ENCODE measurements at places on chromosomes 6 and 20.
A peak's percentile ranks its signal among the peaks of the same experiment; 100 is the strongest.

DNA sequence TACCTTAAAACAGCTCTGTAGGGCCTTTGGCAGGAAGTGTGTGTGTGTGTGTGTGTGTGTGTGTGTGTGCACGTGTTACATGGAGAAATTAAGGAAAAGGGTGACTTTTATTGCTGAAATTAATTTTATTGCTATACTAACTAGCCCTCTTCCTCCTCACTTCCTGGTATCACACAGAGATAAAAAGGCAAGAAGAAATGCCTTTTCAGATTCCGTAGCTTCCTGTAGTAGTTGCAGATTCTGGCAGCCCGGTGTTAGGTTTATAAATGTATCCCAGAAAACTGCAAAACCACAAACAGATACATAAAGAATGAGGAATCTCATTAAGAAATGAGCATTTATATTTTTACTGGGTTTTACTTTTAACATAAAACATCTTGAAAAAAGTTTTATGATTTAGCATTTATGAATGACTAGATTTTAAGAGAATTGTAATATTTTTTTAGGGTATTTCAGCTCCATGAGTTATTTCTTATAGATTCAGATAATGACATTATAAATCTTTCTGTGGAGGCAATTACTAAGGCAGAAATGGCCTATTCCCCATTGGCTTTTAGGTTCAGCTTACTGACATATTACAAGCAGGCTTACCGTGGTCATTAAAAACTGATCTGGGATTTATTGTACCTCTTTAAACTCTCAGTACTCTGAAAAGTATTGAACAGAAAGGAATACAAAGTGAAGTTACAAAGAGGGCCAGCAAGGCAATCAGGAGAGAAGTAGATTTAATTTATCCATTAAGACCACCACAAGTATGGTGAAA is 249.1 kb upstream of the TSHZ2 start:
- no peak for DNase-seq

GRCh38 chr6:134240665-134241431 is 77.1 kb downstream of the SGK1 start:
- no peak for DNase-seq

DNA sequence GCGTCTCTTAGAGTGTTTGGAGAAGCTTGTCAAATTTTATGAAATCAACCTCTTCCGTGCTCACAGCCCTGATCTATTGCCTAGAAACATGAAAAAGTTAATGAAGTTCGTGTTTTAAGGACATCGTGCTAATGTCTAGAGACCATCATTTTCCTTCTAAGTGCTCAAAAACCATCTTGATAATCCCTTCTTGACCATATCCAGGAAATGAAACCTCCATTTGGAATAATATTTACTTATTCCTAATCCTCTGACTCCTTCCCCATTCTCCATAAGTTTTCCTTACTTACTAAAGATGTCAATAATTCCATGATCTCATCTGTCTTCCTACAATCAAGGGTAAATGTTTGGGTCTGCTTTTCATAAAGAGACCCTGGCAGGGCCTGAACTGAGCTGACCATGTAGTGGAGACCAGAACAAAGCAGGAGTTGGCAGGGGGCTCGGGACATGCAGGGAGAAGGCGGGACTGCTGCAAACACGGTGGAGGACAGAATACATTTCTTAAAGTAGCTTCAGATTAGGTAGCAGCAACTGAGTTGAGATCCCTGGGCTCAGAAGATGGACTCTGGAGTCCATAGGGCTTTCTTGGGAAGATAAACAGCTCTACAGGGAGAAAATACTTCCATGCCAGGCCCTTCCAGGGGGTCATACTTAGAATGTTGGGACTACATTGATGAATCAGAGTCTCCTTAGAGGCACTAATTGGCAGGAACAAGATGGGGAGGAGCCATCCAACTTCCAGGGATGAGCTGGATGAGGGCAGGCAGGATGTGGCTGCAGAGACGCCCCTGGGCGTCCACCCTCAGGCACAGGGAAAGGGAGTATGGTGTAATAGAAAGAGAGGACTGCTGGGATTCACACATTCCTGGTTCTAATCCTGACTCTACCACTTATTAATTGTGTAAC is 100.7 kb downstream of the RIN2 start:
- DNase-seq, result peak; percentile 90

DNA sequence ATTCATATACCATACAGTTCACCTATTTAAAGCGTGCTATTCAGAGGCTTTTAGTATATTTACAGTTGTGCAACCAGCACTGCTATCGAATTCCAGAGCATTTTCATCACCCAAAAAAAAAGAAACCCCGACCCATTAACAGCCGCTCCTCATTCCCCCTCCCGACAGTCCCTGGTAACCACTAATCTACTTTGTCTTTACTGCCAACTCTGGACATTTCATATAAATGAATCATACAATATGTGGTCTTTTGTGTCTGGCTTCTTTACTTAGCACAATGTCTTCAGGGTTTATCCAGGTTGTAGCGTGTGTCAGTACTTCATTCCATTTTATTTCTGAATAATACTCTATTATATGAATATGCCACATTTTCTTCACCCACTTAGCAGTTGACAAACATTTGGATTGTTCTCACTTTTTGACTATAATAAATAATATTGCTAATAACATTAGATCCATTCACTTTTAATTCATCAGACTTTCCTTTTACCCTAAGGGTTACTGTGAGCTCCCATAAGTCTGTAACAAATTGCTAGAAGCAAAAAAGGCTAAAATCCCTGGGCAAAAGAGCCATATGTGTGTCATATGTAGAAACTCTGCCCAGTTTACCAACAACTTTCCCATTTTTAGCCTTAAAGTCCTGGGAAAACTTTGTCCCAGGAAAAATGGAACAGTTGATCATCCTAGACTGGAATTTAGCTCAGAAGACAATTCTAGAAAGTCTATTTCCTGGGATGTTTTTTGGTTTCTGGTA is 23.2 kb upstream of the ROS1 start:
- peak; percentile 98 for DNase-seq

- DNase-seq, result no peak
These were observed 565.1 kb downstream of the C6orf118 start for GRCh38 chr6:164744301-164744700.

- DNase-seq, result no peak
These were observed 15.2 kb upstream of the SIRT5 start for GRCh38 chr6:13559251-13559650.

DNA sequence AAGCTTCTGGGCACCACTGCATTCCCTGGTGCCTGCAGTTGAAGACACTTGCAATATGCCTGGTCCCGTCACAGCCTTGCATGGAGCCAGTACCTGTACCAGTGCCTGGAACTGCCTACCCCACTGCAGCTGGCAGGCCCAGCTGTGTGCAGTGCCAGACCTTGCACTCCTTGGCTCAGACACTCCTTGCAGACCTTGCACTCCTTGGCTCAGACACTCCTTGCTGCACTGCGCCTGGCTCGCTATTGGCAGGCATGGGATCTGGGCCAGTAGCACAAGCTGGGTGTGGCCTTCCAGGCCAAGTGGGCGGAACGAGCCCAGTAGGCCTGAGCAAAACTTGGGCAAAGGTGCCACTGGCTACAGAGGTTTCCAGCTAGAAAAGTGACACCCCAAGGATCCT is 1189.1 kb downstream of the GRIK2 start:
- no peak for DNase-seq

DNA sequence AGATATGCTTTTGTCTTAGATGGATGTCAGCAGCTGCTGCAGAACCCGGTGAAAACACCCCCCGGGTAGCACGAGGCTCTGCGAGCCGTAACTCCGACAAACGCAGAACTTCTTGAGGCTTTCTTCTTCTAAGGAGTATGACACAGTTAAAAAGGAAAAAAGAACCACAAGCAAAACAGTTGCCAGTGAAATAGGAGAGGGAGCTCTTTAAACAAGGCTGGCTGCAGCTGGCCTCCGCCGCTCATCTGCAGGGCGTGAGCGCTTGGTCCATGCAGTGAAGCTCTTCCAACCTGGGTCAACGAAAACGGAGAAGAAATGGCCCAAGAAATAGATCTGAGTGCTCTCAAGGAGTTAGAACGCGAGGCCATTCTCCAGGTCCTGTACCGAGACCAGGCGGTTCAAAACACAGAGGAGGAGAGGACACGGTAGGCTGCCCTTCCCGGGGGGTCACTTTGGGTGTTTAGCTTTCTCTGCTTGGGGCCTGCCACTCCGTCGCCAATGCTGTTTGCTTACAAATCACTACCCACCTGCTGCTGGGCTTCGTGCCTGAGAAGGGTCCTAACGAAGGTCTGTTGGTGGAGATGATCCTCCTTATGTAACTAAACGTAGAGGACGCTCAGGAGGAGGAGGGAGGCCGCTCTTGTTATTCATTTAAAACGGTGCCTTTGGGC is 13.2 kb downstream of the SYTL3 start:
- DNase-seq, result no peak

All from fibroblast of skin of scalp (primary cell).